Stimulated activated CD4-positive, alpha-beta T cell treated with anti-CD3 and anti-CD28 coated beads, Interleukin-4, amount 100 ng/mL, for 4 hours (primary cell): ENCODE measurements at places on chromosomes 5 and 9.

DNA sequence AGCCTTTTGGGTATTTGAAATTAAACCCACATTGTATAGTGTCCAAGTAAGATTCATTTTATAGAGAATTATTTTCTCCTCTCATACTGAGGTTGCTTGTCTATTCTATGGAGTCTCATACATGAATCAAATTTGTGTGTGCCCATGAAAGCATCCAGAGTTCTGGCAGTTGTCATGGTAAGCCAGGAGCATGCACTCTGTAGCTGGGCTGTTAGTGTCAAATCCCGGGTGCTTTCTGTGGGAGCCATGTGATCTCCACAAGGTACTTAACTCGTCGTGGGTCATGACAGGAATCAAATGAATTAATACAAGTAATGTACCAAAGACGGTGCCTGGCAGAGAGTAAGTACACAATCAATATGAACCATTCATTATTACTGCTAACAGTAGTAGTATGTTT is 58.7 kb downstream of the FBXL7 start:
- no peak for DNase-seq

DNA sequence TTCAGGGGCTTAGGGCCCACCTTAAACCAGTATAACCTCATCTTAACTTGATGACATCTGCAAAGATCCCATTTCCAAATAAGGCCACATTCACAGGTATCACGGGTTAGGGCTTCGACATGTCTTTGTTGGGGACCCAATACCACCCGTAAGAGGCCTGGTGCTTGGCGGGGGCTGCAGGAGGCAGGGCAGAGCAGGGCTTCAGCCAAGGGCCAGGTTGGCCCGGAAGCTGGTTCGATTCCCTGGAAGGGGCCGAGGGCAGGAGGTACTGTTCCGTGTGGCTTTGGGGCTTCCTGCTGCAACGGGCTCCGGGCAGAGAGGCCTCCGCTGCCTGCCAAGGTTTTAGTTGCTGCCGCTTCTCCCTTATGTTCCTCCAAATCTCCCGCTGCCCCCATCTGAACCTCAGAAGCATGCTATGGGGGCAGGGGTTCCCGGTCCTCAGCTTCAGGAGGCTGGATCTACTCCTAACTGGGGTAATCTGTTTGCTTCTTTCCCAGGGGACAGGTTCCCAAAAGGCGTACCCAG is 29.8 kb downstream of the MED10 start:
- DNase-seq = no peak

DNA sequence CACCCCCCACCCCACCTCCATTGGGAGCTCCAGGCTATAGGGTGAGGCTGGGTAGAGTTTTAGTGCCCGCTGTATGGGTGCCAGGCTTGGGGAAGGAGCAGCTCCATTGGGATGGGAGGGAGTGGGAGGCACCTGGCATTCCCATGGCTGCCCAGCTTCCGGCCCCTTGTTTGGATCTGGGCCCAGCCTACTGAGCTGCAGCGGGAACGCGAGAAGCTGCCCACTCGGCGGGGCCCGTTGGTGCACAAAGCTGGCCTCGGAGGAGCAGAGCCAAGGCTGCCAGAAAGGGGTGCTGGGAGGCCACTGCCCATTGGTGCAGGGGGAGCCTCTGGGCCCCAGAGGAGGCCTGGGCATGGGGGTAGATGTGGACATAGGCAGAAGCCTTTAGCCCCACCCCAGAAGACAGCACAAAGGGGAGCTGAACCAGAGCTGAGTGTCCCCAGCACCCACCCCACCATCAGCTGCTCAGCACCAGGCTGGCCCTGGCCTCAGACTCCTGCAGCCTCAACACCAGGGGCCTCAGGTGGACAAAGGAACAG is 4.4 kb downstream of the LCN9 start:
- no peak for DNase-seq

DNA sequence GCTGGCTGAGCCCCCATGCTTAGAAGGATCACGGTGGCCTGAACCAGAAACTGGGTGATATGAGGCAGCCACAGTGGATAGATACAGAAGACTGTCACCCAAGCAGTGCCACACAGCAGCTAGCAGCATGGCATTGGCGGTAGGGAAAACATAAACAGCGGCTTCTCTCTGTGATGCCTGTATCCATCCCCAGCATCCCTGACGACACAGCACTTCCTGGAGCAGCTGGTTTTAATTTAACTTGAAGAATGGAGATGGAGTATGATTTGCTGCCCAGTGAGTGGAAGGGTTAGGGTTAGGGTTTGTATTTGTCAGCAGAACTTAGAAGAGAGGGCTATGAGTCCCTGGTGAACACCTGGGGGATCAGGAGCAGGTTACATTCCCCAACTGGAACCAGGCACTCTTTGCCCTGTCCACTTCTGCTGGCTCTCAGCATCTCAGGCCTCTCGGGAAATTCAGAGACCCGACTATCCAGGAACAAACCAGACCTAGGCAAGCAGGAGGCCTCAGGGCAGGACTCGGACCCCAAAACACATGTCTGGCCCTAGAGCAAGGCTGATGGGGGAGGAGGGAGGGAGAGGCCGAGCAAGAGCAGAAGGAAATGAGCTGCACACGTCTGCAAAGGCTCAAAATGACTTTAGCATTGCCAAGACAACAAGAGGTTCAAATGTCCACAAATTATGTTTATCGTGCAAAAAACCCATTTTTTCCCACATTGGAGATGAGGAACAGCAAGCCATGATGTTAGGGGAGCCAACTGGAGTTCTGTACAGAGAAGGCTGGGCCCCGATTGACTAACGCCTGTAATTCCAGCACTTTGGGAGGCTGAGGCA is 6.5 kb upstream of the GGTA1 start:
- DNase-seq = no peak

GRCh38 chr5:62137628-62138027 is 168.4 kb upstream of the KIF2A start:
- DNase-seq = no peak

GRCh38 chr9:95954940-95955339 is 79.4 kb downstream of the ERCC6L2 start:
- no peak for DNase-seq

DNA sequence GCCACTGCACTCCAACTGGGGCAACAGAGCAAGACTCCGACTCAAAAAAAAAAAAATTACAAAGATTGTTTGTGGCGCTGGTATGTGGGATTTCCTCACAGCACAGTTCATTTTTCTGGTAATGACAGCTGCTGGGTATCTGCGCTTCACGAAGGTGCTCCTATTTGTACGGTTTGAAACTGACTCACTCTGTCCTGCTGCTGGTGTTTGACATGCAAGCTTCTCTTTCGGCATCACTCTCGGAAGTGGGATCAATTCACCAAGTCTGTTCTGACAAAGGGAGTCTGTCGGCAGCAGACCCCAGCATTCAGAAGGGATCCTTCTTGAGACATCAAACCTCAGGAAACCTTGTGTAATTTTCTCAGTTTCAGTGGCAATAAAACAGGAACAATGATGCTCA is 26.3 kb downstream of the MAML1 start:
- no peak for DNase-seq

- no peak for DNase-seq
These were observed 113.9 kb downstream of the SEC61B start for GRCh38 chr9:99336005-99336404.

- no peak for DNase-seq
These were observed 108.8 kb downstream of the SLC12A2 start for GRCh38 chr5:128192368-128192767.

DNA sequence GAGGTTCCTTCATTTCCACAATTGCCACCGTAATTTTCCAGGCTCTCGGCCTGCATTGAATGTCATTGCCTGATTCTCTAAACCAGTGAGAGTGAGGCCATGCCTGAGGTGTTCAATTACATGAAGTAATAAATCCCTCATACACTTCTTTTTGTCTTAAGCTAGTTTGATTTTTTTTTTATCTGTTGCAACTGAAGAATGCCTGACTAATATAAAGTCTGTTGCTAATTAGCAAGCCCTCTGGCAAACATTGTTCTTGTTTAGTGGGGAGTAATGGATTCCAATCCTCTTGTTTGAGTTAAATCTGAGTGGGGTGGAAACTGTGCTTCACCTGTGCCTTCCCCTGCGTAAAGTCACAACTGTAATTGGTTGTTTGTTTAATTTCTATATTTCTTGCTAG is 338.1 kb upstream of the ATP10B start:
- no peak for DNase-seq

DNA sequence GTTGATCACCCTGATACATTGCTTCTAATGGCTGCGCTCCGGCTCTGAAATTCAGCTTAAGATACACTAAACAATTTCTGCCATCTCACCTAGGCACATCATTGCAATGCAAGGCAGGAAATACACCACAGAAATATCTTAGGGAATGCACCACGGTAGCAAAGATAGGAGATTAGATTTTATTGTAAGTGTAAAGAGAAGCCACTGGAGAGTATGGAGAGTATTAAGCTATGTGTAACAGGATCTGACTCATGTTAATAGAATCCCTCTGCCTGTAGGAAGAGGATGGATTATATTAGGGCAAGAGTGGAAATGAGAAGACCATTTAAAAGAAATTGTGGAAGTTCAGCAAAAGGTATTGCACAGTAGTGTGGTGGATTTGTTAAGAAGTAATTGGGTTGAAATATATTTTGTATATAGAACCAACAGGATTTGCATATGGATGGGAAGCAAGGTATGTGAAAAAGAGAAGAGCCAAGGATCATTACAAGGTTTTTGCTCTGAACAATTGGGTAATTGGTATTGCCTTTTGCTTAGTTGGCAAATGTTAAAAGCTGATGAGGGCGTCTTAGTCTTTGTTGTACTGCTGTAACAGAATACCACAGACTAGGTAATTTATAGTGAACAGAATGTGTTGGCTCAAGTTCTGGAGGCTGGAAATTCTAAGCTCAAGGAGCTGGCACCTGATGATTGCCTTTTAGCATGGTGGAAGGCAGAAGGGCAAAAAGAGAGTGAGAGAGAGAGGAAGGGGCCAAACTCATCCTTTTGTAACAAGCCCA is 636.1 kb downstream of the PSAT1 start:
- no peak for DNase-seq

GRCh38 chr5:157266286-157267007 is 524 bp downstream of the CYFIP2 start:
- peak; percentile 56 for DNase-seq

- DNase-seq = no peak
These were observed 72.4 kb downstream of the NNT start for GRCh38 chr5:43675357-43675756.

DNA sequence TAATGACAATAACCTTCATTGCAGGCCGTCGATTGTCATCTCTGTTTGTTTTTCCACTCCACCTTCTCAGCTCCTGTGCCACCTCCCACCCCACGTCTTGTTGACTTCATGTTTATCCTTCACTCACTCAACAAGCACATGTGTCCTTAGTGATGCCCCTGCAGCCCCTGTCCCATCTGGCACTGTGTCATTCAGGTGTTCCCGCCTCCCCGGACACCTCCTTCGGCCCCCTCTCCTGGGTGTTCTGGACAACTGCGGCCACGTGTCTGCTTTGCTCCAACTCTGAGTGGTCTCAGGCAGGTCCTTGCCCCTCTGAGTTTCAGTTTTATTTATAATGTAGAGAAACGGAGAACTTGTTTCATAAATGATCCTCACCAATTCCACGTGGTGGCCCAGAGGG is 91.0 kb upstream of the COL5A1 start:
- no peak for DNase-seq

- DNase-seq = peak; percentile 71
These were observed 5.3 kb downstream of the RALGDS start for GRCh38 chr9:133115604-133116345.

GRCh38 chr5:68012429-68012828 is 203.1 kb upstream of the PIK3R1 start:
- no peak for DNase-seq

GRCh38 chr5:178787889-178788288 is 57.4 kb upstream of the ZNF354A start:
- no peak for DNase-seq

DNA sequence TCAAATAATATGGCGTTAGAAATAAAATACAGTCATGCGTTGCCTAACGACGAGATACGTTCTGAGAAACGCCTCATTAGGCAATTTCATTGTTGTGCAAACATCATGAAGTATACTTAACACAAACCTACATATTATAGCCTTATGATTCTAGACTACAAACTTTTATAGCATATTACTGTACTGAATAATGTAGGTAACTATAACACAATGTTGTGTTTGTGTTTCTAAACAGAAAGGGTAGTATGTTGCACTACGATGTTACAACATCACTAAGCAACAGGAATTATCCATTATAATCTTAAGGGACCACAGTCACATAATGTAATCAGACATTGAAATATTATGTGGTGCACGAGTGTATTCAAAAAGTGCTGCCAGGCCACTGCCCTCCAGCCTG is 3.0 kb upstream of the SMC2 start:
- DNase-seq = no peak

GRCh38 chr5:43609752-43610151 is 6.8 kb downstream of the NNT start:
- no peak for DNase-seq

GRCh38 chr5:118466418-118466817 is 521.9 kb downstream of the DTWD2 start:
- no peak for DNase-seq

DNA sequence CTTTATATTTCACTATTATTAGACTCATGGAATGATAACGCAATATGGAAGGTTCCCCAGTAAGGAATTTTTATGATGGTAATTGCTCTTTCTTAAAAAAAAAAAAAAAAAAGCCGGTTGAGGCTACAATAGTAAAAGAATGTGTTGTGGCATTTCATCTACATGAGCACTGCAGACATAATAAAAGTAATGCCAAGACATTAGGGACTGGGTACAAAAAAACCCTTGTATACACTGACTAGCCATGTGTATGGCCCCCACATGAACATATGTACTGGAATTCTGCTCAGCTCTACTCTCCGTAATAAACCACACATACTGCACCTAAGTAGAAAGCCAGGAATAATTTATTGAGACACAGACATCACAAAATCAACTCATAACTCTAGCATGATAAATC is 218.4 kb downstream of the ADAMTS6 start:
- DNase-seq = no peak

DNA sequence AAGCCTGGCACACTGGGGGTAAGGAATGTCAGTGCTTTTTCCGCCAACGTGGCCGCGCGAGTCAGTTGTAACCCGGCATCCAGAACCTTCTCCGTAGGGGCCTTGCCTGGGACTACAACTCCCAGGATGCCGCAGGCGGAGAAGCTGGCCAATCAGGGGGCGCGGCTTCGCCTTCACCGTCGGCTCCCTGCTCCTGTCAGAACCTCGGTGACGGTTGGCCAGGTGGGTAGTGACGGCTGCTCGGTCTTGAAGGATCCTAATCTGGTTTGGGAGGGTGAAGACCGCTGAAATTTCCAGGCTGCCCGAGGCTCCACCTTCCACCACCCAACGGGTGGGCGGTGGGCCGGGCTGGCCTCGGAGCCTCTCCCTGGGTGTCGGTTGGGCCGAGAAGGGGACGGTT is at the start of gene C5orf58:
Gene C5orf58 (plus strand): TSS at position 200 of the 400 bp plus-strand sequence. CDS start 1,992 bp downstream, outside the sequence.
- DNase-seq = no peak

- peak; percentile 12 for DNase-seq
These were observed at the start of gene PCDHB9 for GRCh38 chr5:141186897-141187512. PCDHB9 (plus strand) TSS chr5:141187161; CDS start chr5:141187319, 158 bp downstream.
